NCI-H1417 (cell line): ENCODE measurements at places on chromosomes 3 and 15.

DNA sequence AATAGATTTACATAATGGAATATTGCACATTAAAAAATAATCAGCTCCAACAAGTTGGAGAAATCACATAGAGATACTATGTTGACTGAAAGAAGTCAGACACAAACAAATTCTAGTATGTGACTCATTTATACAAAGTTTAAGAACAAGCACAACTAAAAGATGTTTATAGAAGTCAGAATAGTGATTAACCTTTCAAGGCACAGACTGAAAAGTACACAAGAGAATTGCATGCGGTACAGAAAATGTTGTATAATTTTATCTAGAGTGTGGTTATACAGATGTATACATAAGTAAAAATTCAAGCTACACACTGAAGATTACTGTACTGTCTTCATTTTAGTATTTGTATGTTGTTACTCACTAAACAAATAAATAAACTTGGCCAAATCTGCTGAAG lies 19.3 kb upstream of the ATOSA start:
- DNase-seq, result no peak

- DNase-seq, result peak; percentile 57
Measured at GRCh38 chr15:82108489-82109078, 62.8 kb upstream of the MEX3B start.

DNA sequence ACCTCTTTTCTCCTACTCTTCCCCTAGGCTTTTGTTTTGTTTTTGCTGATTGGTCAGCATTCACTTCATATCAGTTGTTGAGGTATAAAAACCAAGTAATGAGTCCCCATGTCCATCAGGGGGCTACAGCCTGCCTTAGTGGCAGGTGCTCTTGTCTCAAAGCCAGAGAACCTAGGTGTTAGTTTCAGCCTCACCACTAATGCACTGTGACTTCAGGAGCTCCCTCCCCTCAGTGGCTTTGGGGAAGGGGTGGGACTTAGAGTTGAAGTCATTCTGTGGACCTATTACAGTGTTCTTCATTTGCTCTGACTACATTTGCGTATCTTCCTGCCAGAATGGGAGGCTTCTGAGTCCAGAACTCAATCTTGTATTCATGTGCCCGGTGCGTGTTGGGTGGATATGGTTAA lies 41.6 kb downstream of the NR2C2 start:
- DNase-seq, result no peak

DNA sequence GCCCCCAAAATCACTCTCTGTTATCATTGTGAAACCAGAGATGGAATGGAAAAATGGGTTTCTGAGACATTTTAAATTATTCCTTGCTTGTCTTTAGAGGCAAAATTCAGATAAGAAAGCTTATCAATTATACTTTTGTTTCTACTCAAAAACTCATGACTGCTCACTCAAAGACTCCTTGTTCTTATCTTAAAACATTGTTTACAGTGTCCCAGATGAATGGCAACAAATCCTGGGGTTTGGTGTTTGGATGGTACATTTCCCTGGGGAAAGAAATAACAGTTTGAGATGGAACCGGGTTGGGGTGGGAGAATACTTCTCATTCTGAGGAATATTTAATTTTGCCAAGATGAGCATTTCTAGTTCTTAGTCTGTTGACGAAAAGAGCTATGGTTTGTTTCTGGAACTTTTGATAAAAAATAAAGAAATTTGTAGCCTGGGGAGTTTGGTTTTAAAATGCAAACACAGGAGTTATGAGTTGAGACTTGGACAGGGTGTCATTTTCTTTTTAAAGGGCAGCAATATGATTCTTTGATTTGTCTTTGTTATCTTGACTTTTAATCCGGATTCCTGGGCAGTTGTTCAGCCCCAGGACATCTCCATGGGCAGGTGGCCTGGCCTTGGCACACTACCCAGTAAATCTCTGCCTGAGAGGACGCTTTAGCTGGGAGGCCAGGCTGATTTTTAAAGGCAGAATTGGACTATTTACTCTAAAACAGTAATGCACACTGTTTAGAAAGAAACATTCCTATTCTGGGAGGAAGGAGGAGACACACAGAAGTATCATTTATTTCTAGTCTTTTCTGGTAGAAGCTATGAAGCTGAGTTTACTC lies 32.4 kb downstream of the BTD start:
- DNase-seq, result no peak

GRCh38 chr3:69848113-69848512 lies 108.8 kb downstream of the MITF start:
- DNase-seq, result no peak

GRCh38 chr15:43169888-43170287 lies 15.3 kb upstream of the CCNDBP1 start:
- DNase-seq, result no peak

DNA sequence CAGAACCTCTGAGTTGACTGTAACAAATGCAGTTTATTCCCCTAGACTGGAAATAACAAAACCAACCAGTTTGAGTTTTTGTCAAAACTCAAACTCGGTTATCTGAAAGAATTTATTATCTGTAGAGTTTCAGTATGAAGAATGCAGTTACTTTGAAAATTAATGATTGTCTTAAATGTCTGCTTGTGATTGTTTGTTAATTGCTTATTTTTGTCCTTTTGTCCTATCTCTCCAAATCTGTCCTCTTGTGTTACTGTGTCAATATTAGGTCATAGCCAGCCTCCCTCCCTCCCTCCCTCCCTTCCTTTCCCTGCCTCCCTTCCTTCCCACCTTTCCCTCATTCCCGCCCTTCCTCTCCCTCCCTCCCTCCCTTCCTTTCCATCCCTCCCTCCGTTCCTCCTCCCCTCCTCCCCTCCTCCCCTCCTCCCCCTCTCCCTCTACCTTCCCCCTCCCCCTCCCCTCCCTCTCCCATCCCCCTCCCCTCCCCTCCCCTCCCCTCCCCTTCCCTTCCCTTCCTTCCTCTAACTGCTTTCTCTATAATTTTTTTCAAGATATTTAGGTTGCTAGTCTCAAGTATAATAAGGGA lies 153.5 kb downstream of the FNDC3B start:
- no peak for DNase-seq

DNA sequence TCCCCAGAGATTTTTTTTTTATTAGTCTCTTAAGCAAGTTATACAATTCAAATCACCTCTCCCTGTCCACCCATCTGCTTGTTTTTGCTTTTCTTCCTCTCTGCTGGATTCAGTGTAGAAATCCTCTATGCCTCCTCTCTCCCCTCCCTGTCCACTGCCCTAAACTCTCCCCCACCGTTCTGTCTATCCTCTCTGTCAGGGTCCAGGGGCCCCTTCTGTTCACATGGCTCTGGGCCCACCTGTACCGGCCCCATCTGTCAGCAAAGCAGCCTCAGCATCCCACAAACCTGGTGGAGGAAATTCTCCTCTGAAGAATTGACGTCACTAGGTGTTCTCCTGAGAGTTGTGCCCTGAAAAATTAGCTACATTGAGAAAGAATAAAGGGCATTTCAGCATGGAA lies 137.6 kb upstream of the CMC1 start:
- no peak for DNase-seq

DNA sequence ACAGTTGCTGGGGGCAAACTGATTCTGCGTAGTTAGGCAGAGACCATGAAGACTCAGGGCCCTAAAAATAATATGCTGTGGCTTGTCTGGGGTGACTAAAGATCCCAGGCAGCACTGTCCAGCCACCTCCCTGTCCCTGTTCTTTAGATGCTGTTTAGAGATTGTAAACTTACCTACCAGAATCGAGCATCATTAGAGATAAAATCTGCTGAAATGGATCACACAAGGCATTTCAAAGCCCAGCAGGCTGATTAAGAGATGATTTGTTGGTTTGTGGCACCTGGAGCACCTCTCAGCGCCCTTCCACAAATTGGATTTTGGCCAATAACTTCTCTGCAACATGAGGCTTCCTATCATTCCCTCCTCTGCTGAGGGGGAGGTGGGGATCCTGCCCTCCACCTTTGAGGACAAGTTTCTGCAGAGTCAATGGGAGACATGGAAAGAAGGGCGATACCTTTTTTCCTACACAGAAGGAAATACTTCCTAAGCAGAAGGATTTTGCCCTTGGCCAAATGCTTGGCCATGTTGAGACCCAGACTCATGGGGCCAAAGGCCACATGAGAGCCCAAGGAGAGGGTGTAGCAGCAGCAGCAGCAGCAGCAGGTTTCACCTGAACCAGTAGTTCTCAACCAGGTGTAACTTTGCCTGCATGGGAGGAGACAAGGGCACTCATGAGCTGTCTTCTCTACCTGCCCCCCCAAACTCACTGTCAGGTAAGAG lies 37.5 kb downstream of the SEMA5B start:
- peak; percentile 45 for DNase-seq

GRCh38 chr3:53114011-53114400 lies 16.2 kb downstream of the RFT1 start:
- peak; percentile 49 for DNase-seq

- no peak for DNase-seq
Measured at GRCh38 chr3:146780251-146780650, 175.1 kb upstream of the PLSCR5 start.

DNA sequence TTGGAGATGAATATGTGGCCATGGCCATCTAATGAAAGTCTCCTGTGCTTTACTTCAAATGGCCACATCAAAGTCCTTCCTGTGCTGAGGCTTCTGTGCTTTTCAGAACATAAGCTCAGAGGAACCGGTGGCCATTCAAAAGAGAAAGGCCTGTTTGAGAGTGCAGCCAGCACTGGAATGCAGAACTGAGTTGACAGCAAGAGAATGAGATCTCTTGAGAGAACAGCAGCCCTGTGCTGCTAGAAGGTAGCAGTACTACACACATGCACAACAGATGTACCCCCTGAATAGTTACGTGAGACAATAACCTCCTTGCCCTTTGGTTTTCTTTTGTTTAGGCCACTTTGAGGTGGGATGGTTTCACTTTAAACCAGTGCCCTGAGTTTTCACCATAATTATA lies 292.5 kb downstream of the PTPRG start:
- no peak for DNase-seq

GRCh38 chr15:27705056-27705455 lies 394.1 kb downstream of the OCA2 start:
- DNase-seq, result peak; percentile 1

- DNase-seq, result no peak
Measured at GRCh38 chr3:141945726-141946485, 69.5 kb downstream of the ATP1B3 start.

DNA sequence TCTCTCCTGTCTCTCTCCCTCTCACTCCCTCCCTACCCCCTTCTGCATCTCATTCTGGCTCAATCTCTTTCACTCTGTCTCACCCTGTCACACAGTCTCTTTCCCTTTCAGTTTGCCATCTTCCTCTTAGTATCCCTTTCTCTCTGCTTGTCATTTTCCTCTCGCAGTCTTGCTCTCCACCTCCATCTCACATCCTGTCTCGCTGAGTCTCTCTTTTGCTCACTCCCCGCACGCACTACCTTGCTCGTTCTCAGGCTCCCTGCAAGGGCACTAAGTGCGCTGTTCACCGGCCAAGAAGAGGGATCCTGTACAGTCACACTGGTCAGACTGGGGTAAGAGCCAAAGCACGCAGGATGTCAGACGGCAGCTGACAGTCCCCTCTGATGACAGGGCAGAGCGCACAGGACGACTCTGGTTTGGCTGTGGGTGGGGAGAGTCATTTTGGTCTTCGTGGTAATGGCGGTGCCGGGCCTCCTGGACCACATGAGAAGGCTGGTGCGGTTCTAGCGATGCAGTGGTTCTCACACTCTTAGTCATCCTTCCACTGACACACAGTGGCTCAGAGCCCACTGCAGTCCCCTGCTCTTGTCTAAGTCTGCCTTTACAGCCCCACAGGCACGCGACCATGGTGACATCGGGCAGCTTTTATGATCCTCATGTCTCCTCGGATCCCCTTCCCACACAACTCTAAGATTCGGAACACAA lies 356.8 kb downstream of the FOXP1 start:
- no peak for DNase-seq

GRCh38 chr15:32833379-32833821 lies 115.6 kb downstream of the GREM1 start:
- no peak for DNase-seq

DNA sequence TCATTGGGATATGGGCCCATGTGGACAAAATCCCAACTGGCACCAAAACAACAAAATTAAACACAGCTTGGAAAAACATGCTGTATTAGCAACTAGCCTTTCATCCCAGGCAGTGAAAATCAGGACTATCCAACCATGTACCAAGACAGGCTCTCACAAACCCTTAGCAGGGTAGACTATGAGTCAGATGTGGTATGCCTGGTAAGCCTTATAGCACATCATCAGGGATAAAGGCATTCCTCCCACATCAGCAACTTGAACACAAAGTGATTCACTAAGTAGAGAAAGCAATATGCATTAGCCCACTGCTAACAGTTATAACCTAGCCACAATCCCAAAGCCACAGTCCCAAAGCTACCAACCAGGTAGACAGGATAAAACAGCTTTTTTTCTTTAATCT lies 8.0 kb downstream of the CEP152 start:
- DNase-seq, result no peak

GRCh38 chr3:112303764-112304325 lies 9.8 kb upstream of the SLC9C1 start:
- DNase-seq, result no peak

GRCh38 chr3:115693868-115694267 lies 70.6 kb downstream of the GAP43 start:
- peak; percentile 82 for DNase-seq

DNA sequence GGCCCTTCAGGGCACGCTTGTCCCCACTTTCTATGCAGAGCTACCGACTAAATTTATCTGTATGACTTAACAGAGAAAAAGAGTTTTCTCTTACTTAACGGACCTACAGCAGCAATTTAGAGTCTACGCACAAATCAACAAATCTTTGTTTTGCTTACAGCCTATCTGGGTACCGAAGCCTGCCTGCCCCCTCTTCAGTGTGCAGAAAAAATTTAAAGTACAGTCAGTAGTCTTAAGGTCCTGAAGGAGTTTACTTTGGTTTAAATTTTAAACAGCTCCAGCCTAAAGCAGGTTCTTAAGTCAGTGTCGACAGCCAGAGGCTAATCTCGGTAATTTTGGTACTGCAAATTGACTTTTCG lies 570 bp downstream of the SACM1L start:
- no peak for DNase-seq

- DNase-seq, result no peak
Measured at GRCh38 chr3:126527006-126527405, 3.1 kb downstream of the CHST13 start.

GRCh38 chr3:69092030-69092516 lies 7.3 kb downstream of the ARL6IP5 start:
- DNase-seq, result no peak
